ENCODE measurements at places on chromosomes 12 and 14. TPM values are rescaled to one million over a fixed set of nuclear protein-coding genes. Genes with fewer than 3 reads are reported as not detected.

DNA sequence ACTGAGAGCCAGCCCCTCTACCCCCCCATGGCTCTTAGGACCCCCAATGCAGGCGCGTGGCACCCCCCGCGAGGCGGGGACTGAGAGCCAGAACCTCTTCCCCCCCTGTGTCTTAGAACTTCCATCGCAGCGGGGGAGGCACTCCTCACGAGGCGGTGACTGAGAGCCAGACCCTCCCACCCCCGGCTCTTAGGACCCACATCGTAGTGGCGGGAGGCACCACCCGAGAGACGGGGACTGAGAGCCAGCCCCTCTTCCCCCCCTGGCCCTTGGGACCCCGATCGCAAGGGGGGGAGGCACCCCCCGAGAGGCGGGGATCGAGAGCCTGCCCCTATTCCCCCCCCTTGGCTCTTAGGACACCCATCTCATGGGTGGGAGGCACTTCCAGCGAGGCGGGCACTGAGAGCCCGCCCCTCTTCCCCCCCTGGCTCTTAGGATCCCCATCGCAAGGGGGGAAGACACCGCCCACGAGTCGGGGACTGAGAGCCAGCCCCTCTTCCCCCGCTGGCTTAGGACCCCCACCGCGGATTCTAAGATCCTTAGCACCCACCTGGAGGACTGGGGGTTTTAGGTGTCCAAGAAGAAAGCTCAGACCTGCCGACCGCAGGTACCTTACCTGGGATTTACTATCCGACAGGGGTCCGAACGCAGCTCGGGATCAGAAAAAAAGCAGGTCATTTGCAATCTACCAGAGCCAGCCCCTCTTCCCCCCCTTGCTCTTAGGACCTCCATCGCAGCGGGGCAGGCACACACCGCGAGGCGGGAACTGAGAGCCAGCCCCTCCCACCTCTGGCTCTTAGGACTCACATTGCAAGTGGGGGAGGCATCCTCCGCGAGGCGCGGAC lies 44.9 kb downstream of the DDX11 start:
- DNase-seq = no peak

GRCh38 chr14:56808383-56809269 lies 1.7 kb downstream of the OTX2 start:
- DNase-seq = no peak

- no peak for DNase-seq
These were observed 17.2 kb upstream of the HHIPL1 start for GRCh38 chr14:99627510-99628381.

- DNase-seq = peak; percentile 25
These were observed 48.5 kb upstream of the CSRP2 start for GRCh38 chr12:76927170-76927784.

DNA sequence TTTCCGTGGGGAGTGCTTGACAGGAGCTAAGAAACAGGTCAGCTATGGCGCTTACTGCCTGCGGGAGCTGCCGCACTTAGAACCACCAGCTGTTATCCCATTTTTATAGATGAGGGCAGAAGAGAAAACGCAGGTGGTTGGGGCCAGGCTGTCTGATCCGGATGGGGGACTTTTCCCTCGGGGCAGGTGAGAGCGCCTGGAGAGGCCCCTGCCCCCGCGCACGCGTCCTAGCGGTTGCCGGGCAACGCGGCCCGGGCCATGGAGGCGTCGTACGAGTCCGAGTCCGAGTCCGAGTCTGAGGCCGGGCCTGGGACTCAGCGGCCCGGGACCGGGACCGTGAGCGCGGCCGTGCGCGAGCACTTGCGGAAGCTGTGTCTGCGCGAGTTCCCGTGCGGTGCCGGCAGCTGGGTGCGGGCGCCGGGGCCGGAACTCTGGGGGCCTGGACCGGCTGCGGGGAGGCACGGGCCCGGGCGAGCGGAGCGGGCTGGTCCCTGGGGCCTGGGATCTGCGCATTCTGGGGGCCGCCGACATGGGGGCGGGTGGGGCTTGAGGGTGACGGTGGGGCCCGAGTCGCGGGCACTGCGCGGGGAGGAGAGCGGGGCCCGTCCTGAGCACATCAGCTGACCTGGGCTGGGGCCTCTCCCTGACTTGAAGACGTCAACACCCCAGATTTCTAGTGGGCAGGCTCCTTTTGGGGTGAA lies at the start of gene LRRC43:
Gene LRRC43, plus strand, starts transcription at position 237 of the 701 bp plus-strand sequence. Its CDS starts 22 bp downstream, at position 259.
- no peak for DNase-seq

- no peak for DNase-seq
These were observed 118.3 kb downstream of the DAAM1 start for GRCh38 chr14:59306775-59307174.

DNA sequence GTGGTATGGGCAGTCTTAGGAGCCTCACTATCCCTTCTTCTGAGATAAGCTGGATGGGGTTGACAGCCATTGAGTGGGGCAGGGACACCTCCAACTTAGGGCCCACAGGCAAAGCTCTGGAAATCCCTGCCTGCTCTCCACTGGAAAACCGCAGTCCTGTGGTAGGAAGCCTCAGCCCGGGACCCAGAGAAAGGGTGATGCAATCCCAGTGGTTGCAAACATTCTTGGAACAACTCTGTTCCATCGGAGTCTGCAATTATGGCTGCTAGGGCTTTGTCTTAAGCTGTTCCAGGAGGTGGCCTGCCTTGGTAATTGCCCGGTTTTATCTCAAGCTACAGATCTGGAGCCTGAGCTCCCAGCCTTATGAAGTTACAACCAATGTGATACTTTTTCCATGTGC lies 133.4 kb downstream of the DICER1 start:
- no peak for DNase-seq

- peak; percentile 98 for DNase-seq
These were observed 723 bp downstream of the NFKBIA start for GRCh38 chr14:35403603-35404448.

DNA sequence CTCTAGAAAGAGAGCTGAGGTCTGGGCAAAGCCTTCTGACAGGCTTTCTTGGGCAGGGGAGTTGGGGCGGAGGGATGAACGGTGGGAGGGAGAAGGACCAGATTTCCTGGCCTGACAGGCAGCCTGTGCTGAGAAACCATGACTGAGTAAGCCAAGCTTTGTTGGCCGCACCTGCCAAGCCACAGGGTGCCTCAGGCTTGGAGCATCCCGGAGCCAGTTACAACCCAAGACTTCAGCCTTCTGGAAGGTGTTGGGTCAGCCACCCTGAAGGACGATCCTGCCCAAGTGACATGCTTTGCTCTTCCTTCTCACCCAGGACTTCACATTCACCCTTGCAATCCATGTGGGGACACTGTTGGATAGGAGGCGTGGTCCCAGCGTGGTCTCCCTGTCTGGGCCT lies 21.0 kb upstream of the AQP2 start:
- no peak for DNase-seq

GRCh38 chr12:127343940-127344339 lies 923.0 kb upstream of the TMEM132C start:
- DNase-seq = no peak

GRCh38 chr14:47442211-47442610 lies 233.2 kb downstream of the MDGA2 start:
- peak; percentile 35 for DNase-seq

DNA sequence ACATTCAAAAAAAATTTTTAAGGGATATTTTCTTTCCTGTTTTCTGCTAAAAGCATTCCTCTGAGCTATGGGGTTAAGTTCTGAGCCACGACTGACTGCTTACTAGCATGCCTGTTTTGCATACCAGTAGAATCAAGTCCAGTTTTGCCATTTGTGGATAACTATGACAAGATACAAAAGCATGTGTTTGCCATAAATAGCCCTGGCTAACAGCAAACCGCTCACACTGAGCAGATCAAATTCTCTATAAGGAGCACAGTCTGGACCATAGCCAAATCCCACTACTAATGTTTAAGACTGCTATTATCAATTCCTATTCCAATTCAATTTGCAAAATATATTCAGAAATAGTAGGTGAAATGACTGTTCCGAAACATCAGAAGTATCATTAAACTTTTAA lies 3.2 kb downstream of the CFL2 start:
- DNase-seq = no peak

DNA sequence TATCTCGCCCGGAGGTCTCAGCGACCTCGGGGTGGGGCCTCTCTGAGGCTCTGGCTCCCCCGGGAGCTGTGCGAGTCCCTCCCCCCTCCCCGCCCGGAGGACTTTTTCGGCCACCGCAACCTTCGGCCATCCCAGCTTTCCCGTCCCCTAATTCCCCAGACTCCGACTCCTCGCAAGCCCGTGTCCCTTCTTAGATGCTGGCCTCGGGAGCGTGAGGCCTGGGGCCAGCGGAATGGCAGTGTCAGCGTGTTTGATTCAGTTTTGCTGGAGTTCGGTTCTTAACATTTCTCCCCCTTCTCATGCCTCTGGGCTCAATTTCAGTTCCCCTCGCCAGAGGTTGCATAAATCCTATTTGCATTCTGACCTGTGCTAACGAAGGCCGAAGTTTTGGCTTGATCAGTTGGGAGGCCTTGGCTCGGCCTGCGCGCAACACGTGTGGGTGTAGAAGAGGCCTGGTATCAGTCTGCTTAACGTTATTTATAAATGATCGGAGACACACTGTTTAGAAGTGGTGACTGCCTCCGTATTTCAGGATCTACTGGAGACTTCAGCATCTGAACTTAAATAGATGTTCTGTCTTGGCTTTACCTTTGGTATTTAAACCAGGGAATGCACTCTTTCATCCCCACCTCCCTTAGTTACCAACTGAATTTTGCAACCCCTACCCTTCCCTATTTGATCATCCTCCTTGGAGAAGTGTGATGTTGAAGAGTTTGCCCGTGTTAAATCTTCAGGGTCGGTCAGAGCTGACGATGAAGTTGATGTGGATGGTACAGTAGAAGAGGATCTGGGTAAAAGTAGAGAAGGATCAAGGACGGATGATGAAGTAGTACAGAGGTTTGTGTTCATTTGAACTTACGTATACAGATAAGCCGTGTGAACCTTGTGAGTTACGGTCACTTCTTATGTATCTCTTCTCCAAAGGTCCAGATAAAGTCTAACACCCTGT lies 851 bp downstream of the HSP90B1 start:
- peak; percentile 13 for DNase-seq

- peak; percentile 27 for DNase-seq
These were observed 12.1 kb upstream of the LTA4H start for GRCh38 chr12:96047229-96048211.

- DNase-seq = no peak
These were observed 158.5 kb downstream of the FOXA1 start for GRCh38 chr14:37436519-37436918.

DNA sequence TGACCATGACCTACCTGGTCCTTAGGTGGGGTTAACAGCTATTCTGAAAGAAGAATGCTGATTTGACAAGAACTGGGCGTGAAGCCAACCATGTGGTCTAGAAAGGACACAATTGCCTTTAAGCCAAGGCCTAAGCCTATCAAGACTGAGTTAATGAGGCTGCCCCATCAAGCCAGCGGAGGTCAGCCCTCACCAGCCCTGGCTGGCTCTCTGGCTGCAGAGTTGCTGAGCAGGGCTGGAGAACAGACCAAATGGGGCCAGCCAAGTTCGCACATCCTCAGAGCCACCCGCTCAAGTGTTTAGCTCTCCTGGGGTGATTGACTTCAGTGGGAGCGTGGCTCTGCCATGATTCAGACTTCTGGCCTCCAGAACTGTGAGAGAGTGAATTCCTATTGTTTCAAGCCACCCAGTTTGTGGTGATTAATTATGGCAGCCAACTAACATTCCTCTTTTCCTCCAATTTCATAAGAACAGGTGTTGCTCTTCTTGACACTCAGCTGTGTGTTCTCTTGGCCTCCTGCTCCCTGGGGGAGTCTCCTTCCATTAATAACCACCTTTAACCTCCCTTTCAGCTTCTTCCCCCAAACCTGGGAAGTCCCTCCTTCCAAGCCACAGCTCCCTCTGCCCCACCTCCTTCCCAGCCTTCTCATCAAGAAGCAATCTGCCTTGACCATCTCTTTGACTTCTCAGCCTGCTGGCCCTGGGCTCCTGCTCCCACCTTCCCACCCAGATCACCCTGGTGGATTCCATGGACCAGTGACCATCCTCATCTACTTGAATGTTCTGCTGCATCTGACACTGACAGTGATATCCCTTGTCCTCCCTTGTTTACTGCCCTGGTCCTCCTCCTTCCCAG lies 5.3 kb upstream of the SERPINA5 start:
- DNase-seq = no peak

GRCh38 chr14:63275611-63276010 lies 43.1 kb downstream of the GPHB5 start:
- DNase-seq = no peak

- DNase-seq = peak; percentile 96
These were observed 39.9 kb downstream of the CORO1C start for GRCh38 chr12:108691175-108691997.

- DNase-seq = no peak
These were observed 42.9 kb downstream of the SMUG1 start for GRCh38 chr12:54145844-54146243.

GRCh38 chr12:109592905-109593272 lies 19.3 kb downstream of the MVK start:
- no peak for DNase-seq

GRCh38 chr12:45794422-45794821 lies 64.9 kb downstream of the ARID2 start:
- DNase-seq = no peak

DNA sequence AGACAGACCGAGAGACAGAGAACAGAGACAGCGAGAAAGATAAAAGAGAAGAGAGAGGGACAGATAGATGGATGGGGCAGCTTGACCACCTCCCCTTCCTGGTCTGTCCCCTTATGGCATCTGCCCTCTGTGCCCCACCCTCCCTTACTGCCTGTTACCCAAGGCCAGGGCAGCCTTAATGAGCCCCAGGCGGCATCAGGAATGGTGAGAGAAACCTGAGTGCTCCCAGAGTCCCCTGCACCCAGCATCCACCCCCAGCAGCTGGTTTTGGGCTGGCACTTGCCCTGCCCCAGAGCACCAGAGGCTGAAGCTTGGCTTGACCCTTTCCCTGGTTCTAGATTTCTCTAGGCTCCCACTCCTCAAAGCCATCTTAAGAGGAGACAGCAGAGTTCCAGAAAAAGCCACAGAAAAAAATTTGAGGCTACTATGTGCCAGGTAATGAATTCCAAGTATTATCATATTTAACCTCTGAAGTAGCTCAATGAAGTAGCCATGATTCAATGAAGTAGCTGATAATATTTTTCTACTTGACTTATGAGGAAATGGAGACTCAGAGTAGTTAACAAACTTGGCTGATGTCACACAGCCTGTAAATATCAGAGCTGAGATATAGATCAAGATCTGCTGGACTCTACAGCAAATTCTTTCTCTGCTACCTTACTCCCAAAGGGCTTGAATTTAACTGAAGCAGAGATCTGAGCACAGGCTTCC lies 2.0 kb upstream of the ZNF385A start:
- no peak for DNase-seq

The CMTM5 gene
- not detected for total RNA-seq

The GUCY2C gene
- total RNA-seq = not detected

The BCL2L2 gene
- total RNA-seq = 28.1 TPM

The SLC41A2 gene
- 12.8 TPM for total RNA-seq

The ANKRD33 gene
- total RNA-seq = not detected

The HSPB8 gene
- 0.49 TPM for total RNA-seq

The TMEM117 gene
- 8.5 TPM for total RNA-seq

The KCNH5 gene
- total RNA-seq = not detected
